ENCODE measurements at places on chromosomes 11 and 22. TPM values are rescaled to one million over a fixed set of nuclear protein-coding genes. Genes with fewer than 3 reads are reported as not detected.

Gene NLRP10
- not detected for total RNA-seq

Gene BIRC3
- 32.2 TPM for total RNA-seq

Gene MS4A7
- not detected for total RNA-seq

Gene KCNJ1
- total RNA-seq = not detected

Gene EMID1
- 0.34 TPM for total RNA-seq

Gene LPXN
- 3.5 TPM for total RNA-seq
